ENCODE measurements at places on chromosomes 1 and 21.

DNA sequence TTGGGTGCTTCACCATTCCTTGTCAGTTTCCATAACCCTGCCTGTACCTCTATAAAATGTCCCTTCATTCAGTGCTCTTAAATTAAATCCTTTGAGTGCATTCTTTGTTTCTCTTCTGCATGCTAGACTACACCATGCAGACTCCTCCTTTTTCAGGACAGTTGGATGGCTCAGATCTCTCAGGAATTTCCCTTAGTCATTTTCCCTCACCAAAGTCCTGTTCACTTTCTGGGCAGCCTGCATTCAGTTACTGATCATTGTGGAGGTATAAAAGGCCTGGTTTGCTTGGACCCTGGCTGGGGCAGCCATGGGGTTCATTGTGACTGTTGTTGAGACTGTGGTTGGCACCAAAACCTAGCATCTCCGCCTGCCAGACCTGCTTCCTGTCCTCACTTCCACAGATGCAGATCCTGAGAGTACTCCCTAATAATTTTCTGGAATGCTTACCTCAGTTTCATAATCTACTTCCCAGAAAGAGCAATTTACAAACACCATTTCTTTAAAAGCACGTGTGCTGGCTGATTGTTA lies 88.4 kb downstream of the PDE4B start:
- no peak for DNase-seq
- H3K36me3 ChIP-seq = no peaks in the 10 kb centered on the region
- H3K27ac ChIP-seq = no peak overlapping the region

DNA sequence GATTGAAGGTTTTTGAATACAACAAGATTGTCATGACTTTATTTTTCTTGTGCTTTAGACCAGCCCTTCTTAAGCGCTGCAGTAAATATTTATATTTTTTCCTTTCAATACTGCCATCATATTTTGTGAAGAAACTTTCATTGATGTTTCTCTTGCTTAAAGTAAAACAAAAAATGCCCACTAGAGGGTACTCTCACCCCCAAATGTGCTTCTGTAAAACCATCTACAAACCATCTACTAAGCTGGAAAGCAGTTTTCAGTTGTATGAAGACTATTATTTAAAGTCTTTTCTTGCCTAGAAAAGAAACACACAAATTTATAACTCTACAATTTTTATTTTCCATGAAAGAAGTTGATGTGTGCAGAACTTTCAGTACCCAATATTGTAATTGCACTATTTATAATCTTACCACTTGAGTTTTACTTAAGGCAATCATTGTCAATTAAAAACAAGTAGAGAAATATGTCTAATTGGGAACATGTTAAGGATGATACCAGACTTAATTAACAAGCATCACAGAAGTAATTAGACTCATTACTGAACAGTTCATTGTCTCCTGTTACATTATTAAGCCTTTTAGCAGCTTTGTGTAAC lies 10.7 kb downstream of the LEPR start:
- peak; percentile 55 for DNase-seq
- H3K27me3 ChIP-seq = no peaks in the 10 kb centered on the region
- no peak overlapping the region for H3K4me3 ChIP-seq

- no peaks in the 10 kb centered on the region for H3K27me3 ChIP-seq
- H3K4me1 ChIP-seq = no peaks in the 10 kb centered on the region
- no peaks in the 10 kb centered on the region for H3K36me3 ChIP-seq
These were observed 54.3 kb downstream of the SLX9 start for GRCh38 chr21:44994047-44994694.

- H3K4me3 ChIP-seq = no peak overlapping the region
- DNase-seq = no peak
- H3K4me1 ChIP-seq = no peaks in the 10 kb centered on the region
- H3K27me3 ChIP-seq = no peaks in the 10 kb centered on the region
- H3K36me3 ChIP-seq = peaks cover 3% of the 10 kb centered on the region
These were observed 7.4 kb upstream of the ASCL5 start for GRCh38 chr1:201134405-201134804.

GRCh38 chr1:214244841-214245240 lies 36.1 kb upstream of the SMYD2 start:
- H3K4me1 ChIP-seq = no peaks in the 10 kb centered on the region
- H3K4me3 ChIP-seq = no peak overlapping the region
- H3K36me3 ChIP-seq = no peaks in the 10 kb centered on the region
- H3K27ac ChIP-seq = no peak overlapping the region
- DNase-seq = no peak

- no peaks in the 10 kb centered on the region for H3K27me3 ChIP-seq
- peak overlapping the region; percentile 62 for H3K4me3 ChIP-seq
- H3K36me3 ChIP-seq = no peaks in the 10 kb centered on the region
- peaks cover 18% of the 10 kb centered on the region for H3K4me1 ChIP-seq
- DNase-seq = no peak
These were observed 17.2 kb downstream of the NFYC start for GRCh38 chr1:40708750-40709099.

DNA sequence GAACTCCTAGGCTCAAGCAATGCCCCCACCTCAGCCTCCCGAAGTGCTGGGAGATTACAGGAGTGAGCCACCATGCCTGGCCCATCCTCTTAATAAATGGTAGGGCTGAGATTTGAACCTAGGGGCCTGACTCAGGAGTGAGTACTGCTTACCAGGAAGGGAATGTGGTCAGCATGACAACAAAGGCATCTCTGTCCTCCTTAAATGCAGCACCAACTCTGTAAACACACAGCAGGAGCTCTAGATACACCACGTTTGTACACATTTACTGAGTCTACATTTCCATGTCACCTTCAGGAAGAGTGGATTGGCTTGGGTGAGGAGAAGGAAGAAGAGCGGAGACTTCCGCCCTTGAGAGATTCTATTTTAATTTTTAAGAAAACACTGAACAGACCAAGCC lies 38.5 kb downstream of the HIVEP3 start:
- no peak for DNase-seq
- peaks cover 9% of the 10 kb centered on the region for H3K4me1 ChIP-seq
- H3K27ac ChIP-seq = no peak overlapping the region
- H3K4me3 ChIP-seq = no peak overlapping the region
- H3K36me3 ChIP-seq = no peaks in the 10 kb centered on the region

GRCh38 chr1:24860841-24861240 lies 69.2 kb downstream of the RUNX3 start:
- peaks cover 88% of the 10 kb centered on the region for H3K4me1 ChIP-seq
- peaks cover 11% of the 10 kb centered on the region for H3K36me3 ChIP-seq
- H3K4me3 ChIP-seq = no peak overlapping the region

DNA sequence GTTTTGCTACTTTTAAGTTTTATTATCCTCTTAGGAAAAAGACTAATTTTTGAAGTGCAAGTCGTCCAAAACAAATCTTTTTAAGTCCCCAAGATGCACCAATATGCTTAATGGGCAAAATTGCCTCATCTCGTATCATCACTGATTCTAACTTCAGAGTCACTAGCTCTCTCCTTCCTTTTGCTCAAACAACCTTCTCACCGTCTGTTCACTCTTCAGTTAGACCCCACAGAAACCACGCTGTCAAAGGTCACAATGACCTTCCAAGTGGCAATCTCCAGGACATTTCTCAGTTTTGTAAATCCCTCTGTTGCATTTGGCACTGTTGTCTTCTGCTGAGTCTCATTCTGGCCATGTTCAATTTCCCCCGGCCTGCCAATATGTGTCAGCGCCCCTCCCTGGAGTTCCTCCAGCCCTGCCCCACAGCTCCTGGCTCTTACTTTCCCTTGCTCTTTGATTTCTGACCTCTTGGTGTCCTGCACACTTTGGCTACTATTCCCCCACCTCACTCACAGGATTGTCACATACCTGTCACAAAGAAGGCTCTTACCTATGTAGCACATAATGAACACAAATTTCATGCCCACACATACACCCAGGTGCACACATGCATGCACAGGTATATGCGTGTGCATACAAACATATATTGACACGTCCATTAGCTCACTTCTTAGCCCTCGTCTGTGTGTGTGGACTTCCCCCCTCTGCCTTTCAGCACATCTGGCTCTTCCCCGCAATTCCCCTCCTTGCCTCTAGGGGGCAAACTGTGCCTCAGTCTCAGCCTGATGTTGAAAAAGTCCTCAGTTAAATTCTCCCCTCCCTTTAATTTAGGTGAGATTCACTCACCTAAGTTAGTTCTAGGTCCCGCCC lies 354.0 kb upstream of the DUSP10 start:
- H3K36me3 ChIP-seq = no peaks in the 10 kb centered on the region
- no peak overlapping the region for H3K27ac ChIP-seq
- H3K4me3 ChIP-seq = no peak overlapping the region
- peaks cover 15% of the 10 kb centered on the region for H3K4me1 ChIP-seq

GRCh38 chr1:80375109-80375508 lies 1368.6 kb upstream of the ADGRL4 start:
- H3K4me3 ChIP-seq = no peak overlapping the region
- H3K36me3 ChIP-seq = no peaks in the 10 kb centered on the region
- no peak overlapping the region for H3K27ac ChIP-seq
- no peak for DNase-seq
- H3K27me3 ChIP-seq = no peaks in the 10 kb centered on the region

DNA sequence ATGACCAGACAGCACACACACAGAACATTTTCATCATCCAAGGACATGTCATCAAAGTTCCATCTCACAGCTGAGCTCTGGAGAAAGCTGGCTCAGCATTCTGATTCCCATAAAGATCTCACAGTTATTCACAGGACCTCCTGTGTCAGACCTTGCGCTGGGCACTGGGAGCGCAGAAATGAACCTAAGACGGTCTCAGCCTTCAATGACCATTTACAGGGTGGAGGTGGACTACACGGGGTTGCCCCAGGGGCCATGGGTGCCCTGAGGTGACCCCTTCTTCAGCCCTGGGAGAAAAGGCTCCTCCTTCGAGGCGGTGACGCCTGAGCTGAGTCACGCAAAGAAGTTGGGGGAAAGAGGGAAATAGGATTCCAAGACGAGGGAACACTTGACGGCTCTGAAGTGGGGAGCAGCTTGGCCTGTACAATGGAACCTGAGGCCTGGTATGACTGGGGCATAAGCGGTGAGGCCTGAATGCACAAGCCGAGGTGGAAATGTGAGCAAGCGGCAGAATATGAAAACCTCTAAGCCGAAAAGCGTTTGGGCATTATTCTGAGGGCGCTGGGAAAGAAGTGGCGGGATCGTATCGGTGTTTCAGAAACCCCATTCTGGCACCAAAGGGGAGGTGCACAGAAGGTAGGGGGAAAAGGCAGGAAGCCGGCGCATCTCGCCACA lies 797 bp downstream of the CC2D1B start:
- peak overlapping the region; percentile 92 for H3K27ac ChIP-seq
- no peak for DNase-seq
- H3K36me3 ChIP-seq = peaks cover 31% of the 10 kb centered on the region
- H3K4me1 ChIP-seq = peaks cover 30% of the 10 kb centered on the region
